T1000 (cell line): ENCODE measurements at places on chromosomes 12 and 14.

GRCh38 chr12:144650-145284 lies 69.2 kb downstream of the SLC6A12 start:
- no peak for DNase-seq

DNA sequence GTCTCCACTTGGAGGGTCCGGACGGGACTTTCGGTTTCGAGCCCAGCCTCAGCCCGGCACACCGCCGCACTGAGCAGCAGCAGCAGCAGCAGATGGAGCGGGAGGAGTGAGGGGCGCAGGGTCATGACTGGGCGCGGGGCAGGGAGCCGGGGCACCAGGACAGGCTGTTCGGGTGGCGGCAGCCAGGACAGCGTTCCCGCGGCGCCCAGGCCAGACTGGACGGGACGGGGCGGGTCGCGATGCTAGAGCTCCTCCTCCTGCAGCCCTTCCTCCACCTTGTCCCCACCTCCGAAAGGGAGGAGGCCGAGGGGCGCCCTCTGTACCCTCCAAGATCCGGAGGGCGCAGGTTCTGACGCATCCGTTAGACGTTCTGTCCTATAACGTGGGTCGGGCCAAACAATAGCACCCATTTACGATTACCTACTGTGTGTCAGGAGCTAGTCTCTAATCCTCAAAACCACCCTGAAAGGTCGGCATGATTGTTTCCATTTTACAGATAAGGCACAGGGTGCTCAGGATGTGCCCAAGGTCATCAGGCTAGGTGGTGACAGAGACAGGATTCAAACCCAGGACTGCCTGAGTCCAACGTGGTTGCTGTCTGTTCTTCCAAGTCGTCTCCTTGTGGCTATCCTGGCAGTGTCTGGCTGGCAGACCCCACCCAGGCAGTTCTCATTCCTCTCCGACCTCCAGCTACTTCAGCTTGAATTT lies at the start of gene FKBP11:
FKBP11 (minus strand) TSS at position 189 of the 708 bp plus-strand sequence; CDS start at position 125, 64 bp downstream.
- no peak for DNase-seq

GRCh38 chr12:124459852-124460645 lies 107.4 kb downstream of the NCOR2 start:
- DNase-seq: no peak

DNA sequence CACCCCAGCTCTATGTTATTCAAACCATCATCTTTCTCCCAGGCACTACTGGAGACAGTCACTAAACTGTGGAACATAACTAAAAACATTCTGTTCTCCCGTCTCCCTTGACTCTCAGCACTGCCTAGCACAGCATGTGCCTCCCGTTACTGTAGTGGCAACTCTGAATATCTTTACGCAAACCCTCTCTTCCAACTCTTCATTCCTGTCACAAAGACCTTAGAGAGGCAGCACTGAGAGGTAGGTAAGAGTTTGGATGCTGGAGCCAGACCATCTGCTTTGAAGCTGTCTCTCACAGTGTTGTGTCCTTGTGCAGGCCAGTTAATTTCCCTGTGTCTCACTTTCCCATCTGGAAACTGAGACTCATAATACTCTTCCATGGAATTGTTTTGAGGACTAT lies 108.1 kb downstream of the DIP2B start:
- DNase-seq: no peak

- DNase-seq: no peak
Measured at GRCh38 chr14:75715926-75716780, 55.1 kb downstream of the TTLL5 start.

DNA sequence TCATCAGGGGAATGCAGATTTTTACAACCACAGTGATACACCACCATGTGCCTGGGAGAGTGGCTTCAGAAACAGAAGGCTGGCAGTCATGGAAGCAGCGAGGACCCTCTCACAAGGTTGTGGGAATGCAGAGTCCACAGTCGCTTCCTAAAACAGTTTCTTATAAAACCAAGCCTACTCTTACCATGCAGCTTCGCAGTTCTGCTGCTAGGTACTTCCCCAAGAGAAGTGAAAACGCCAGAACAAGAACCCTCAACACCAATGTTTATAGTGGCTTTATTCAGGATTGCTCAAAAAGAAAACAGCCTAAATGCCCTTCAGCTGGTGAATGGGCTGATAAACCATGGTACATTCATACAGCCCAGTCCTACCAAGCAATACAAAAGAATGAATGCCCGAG lies 87.2 kb downstream of the DDX51 start:
- DNase-seq: no peak

GRCh38 chr14:76984787-76985375 lies 43.6 kb downstream of the IRF2BPL start:
- peak; percentile 16 for DNase-seq

DNA sequence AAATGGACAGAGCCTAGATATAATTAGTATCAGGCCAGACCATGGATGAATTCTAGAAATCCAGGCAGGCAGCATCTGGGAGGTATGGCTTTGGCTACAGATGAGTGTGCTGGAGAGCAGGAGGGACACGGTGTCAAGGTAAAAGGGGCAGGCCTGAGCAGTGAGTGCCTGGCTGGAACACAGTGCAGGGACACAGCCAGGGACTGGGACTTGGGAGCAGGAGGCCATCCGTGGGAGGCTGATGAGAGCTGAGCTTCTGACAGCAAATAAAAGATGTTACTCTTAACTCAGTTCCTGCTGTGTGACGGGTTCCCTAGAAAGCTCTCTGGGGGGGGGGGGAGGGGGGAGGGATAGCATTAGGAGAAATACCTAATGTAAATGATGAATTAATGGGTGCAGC lies 13.6 kb upstream of the LGALS3 start:
- DNase-seq: no peak

DNA sequence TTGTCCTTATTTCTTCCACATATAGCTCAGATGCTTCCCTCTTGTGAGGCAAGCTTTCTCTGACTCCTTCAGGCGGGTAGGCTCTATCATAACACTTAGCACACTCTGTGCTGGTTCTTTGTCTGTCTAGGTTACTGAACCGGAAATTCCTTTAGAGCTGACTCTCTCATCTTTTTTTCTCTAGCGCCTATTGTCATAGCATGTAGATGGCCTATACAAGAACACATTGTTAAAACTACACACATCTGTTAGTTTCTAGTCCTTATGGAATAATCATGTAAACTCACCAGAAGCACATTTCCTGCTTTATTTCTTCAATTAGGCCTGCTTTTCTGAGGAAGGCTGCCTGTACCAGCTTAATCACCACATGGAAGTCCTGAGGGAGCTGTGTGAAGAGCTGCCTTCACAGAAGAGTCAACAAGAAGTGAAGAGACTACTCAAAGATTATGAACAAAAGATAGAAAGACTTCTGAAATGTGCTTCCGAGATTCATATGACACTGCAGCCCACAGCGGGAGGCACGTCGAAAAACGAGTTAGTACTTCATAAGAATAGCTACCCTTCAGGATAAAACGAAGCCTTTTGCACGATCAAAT lies 143.9 kb downstream of the SYNE2 start:
- DNase-seq: no peak

GRCh38 chr12:86256163-86256562 lies at the start of gene MGAT4C:
TSS of gene MGAT4C (minus strand) at chr12:86256391.
- DNase-seq: no peak

DNA sequence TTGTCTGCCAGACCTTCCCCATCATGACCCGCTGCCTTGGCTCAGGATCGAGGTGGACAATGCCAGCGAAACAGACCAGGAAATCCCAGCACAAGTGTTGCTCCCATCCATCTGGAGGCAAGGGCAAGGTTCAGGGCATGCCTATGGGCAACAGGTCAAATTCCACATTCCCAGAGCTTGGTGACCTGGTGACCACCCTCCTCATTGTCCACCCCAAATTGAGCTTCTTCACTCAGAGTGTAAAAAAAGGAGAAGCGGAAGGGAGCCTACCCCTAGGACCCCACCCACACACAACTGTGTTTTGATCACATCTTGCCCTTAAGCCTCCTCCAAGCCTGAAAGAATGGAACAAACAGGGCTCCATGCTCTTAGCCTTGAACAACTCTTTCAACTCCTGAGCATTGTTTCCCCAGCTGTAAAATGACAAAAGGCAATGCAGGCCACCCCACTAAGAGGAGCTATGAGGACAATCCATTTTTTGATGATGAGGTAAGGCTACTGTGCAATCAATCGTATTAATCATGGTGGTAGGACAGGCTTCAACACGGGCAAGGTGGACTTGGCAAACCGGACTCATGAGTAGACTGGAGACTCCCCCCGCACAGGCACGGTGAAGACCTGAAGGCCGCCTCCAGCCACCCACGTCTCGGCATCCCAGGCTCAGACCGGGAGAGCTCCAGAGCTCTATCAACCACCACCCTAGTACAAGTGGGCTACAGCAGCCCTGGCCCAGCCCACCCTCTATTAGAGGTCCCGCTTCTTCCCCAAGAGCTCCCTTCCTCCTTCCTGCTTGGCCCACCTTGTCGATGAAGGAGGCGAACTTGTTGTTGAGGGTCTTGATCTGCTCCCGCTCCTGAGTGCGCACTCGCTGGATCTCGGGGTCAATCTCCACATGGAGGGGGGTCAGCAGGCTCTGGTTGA lies 866 bp downstream of the KRT79 start:
- DNase-seq: no peak

DNA sequence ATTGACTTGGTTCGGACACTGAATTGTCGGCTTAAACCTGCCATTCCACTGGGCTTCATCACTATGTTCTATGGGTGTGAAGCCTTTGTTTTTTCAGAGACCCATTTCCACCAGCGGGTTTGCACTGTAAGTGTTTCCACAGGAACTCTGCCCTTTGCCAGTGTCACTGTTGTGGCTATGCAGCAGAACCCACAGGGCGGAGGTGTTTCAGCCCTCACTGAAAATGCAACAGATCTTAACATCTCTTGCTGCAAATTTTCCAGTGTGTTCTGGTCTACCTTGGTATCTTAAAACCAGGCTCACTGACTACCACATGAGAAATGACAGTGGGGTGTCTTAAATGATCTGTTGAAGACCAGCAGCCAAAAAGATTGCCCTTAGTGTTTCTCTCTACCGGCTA lies 21.1 kb downstream of the PRKCH start:
- no peak for DNase-seq

DNA sequence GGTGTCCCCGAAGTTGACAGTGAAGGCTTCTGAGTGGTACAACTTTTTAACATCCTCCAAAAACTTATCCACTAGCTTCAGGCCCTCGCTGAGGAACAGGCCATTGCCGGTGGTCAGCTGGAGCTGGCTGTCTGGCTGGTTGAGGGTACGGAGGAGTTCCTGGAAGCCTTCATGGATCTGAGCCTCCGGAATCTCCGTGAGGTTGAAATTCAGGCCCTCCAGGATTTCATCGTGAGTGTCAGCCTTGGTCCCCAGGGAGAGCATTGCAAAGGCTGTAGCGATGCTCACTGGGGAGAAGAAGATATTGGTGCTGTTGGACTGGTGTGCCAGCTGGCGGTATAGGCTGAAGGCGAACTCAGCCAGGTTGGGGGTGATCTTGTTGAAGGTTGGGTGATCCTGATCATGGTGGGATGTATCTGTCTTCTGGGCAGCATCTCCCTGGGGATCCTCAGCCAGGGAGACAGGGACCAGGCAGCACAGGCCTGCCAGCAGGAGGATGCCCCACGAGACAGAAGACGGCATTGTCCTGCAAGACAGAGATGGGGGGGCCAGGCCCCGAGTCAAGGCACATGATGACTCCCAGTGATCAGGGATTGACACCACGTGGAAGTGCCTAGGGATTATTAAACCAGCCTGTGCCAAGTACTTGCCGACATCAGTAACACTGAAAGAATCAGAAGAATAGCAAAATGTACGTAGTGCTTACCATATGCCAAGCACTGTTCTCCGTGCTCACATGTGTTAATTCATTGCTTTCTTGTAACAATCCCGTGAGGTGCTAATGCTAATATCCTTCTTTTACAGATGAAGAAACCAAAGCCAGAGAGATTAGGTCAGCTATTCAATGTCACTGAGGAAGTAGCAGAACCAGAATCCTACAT lies 5.4 kb downstream of the SERPINA1 start:
- DNase-seq: no peak

DNA sequence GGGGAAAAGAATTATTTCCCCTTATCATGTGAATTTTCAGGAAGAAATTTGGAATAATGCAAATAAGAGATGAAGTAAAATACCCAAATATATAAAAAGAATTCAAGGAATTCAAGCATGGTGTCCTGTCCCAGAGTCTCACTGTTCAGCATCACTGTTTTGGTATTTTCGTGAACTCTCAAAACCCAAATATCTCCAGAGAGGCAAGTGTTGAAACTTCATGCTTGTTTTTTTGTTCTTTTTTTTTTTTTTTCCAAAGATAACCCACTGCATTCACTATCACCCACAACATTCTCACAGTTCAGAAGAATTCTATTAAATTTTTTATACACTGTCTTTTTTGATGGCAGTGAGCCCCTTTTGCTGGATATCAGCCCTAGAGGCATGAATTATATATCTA lies 354.9 kb downstream of the DIO2 start:
- DNase-seq: no peak

- DNase-seq: no peak
Measured at GRCh38 chr12:12613344-12613743, 1.7 kb downstream of the CREBL2 start.

- DNase-seq: no peak
Measured at GRCh38 chr14:57898837-57899572, 33.1 kb upstream of the SLC35F4 start.

GRCh38 chr14:96079066-96079465 lies 39.9 kb downstream of the C14orf132 start:
- no peak for DNase-seq

GRCh38 chr12:11884706-11885105 lies 186.0 kb upstream of the BCL2L14 start:
- no peak for DNase-seq

GRCh38 chr14:21107283-21107800 lies 6.5 kb downstream of the TMEM253 start:
- DNase-seq: no peak

DNA sequence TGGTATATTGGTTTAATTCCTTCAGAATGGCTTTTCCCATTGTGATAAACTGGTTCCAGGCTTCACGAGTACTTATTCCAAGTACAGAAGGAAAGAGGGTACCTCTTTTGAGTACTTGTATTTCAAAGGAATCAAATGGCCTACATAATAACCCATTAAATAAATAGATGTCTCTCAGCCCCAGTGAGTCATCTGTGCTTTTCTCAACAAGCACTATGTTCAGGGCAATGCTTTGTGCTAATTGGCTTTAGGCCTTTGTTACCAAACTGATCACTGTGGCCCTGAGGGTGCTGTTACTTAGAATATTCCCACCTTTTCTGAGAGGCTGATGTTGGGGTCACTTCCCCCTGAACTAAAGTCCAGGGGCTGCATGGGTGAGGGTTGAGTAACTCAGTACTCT lies 107.1 kb downstream of the LRRK2 start:
- no peak for DNase-seq

- no peak for DNase-seq
Measured at GRCh38 chr14:70924521-70924920, 17.3 kb downstream of the PCNX1 start.

DNA sequence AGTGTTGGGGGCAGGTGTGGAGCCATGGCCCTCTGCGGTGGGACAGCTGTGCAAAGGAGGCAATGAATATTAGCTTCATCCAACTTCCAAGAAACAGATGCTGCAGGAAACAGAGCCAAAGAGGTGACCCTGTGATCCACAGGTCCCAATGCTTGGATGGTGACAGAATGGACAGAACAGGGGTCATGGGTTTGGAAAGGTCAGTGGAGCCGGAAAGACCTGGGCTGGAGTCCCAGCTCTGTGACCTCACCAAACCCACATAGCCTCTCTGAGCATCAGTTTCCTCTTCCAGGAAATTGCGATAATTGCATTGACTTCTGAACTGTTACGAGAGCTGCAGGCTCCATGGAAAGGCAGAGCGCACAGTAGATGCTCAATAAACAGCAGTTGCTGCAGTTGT lies 110.2 kb upstream of the GSC start:
- DNase-seq: no peak
